ENCODE measurements at places on chromosomes 3 and 15. TPM values are rescaled to one million over a fixed set of nuclear protein-coding genes. Genes with fewer than 3 reads are reported as not detected.

DNA sequence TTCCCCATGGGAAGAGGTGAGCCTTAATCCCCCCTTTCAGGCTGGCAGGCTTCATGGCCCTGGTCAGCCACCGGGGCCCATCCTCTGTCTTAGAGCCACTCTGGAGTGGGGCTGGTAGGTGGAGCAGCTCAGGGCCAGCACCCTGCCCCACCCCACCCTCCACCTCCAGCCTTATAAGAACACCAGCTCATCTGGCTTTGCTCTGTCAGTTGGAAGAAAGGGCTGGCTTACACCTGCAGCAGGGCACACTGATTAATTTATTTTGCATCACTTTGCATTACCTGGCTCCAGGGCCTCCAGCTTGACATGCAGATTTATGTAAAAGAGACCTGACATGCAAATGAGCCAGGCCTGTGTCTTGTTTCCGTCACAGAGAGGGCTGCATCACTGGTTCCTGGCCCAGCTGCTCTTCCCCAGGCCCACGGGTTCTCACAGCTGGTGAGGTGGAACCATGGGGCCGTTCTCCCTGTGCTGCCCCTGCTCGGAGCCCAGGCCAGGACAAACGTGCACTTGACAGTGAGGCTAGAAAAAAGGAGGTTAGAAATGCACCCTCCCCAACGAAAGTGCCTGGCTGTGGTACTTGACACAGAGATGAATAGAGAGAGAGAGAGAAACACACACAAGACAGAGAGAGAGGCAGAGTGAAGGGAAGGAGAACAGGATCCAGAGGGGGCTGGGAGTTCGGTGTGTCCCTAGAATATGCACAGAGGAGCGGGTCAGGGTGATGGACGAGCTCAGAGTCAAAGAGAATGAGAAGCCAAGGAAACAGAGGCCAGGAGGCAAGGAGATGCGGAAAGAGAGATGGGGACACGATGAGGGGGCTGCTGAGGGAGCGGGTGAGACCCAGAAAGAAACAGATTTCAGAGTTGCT, 44.5 kb upstream of the MAGEF1 start:
- peaks cover 3% of the 10 kb centered on the region for H3K36me3 ChIP-seq
- peak overlapping the region; percentile 1 for H3K4me3 ChIP-seq
- peak; percentile 87 for DNase-seq

GRCh38 chr3:124784686-124785382, 54.6 kb downstream of the UMPS start:
- no peak overlapping the region for H3K4me3 ChIP-seq
- H3K36me3 ChIP-seq = peaks cover 4% of the 10 kb centered on the region
- no peak for DNase-seq
- no peak overlapping the region for H3K27ac ChIP-seq

DNA sequence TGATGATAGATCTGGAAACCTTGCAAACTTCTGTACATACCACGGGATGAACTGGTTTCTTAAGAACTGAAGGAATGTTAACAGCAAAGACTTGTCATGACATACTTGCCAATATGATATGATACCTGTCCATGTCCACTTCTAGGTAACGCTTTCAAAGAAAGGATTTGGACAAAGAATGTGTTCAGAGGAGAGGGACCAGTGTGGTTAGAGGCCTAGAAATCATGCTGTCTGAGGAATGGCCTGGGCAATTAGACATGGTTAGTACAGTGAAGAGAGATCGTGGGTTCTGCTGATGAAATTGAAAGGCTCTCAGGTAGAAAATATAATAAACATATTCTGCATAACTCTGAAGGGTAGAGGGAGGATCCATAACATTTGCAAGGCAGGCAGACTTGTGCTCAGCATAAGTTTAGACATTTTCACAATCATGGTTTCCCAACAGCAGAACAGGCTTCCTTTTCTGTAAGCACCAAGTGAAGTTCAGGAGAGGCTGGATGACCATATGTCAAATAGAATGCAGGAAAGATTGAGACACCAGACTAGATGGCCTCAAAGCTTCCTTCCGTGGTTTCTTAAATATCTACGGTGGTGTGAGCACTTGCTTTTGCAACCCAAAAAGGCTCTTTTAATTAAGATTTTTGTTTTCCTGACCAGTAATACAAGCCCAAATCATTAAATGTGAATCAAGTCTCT, 39.9 kb downstream of the TGFBR2 start:
- H3K36me3 ChIP-seq = peaks cover 43% of the 10 kb centered on the region
- H3K4me1 ChIP-seq = peaks cover 7% of the 10 kb centered on the region
- no peak for DNase-seq
- no peak overlapping the region for H3K4me3 ChIP-seq
- H3K27ac ChIP-seq = no peak overlapping the region

Gene CCDC80
- 4.6 TPM for total RNA-seq

DNA sequence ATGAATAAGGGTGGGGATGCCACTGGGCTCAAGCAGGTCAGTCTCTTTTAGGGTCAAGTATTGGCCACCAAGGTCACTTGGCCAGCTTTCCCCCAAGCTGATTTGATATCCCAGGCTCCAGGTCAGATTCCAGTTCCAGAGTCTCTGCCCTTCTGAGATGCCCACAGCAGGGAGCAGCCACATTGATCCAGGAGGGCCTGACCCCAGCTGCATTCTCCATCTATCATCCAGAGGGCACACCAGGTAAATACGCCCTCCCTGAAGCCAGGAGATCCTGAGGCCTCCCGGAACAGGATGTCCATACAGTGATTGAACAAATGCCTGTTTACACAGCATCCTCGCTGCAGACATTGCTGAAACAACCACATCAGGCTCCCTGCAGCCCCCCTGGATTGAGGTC, 264.6 kb upstream of the TLE3 start:
- H3K27ac ChIP-seq = no peak overlapping the region
- H3K4me3 ChIP-seq = no peak overlapping the region
- no peaks in the 10 kb centered on the region for H3K4me1 ChIP-seq

DNA sequence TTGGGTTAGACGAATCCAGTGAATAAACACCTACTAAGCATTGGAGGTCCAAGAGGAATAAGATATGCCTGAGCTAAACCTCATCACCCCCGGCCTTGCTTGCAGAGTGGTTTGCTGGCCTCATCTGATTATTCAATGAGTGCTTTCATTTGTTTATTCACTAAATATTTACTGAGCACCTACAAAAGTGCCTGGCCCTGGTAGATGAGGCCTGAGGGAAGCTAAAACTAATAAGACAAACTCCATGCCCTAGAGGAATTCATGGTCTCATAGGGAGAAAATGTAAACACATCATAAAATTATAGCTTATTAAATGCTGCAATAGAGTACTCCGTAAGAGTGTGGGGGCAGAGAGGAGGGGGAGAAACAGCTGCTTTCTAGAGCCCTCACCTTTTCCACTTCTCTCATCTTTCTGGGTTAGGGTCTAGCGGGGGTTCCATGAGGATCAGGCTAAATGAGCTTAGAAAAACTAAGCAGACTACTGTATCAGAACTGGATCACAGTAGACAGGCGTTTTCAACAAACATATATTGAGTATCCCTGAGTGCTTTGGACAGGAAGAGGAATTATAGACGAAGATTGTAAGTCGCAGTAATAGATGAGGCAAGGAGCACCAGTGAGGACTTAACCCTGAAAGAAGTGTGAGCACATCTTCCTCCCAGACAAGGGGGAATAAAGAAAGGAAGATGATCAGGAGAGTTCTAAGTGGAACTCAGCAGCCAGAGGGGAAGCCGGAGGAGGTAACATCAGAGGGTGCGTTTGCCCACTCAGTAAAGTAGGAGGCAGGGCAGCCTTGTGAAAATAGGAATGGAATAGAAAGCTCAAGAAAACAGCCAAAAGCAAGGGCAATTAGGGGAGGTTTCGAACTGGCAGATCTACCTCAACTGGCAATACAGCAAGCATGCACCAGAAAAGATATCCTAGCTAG, 31.5 kb upstream of the LAMP3 start:
- DNase-seq = no peak
- H3K4me1 ChIP-seq = no peaks in the 10 kb centered on the region
- no peak overlapping the region for H3K27ac ChIP-seq
- H3K36me3 ChIP-seq = no peaks in the 10 kb centered on the region

GRCh38 chr3:128266453-128266852, 113.2 kb downstream of the EEFSEC start:
- H3K36me3 ChIP-seq = no peaks in the 10 kb centered on the region
- H3K27ac ChIP-seq = no peak overlapping the region
- peak; percentile 3 for DNase-seq

DNA sequence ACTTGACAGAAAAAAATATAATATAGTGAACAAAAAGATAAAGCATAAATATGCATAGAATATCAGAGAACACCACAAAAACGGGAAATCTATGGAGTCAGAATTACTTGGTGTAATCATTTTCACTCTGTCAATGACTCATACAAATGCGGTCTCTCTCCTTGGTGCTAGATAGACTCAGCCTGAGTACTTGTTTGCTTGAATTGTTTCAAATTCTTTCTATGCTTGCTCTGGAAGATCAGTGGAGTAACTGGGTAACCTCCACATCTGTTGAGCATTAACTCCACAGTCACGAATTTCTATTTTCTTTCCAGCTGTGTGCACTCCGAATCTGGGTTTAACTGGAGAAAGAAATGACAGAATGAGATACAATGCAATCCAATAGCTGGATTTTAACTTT, 760.4 kb downstream of the ZPLD1 start:
- H3K36me3 ChIP-seq = no peaks in the 10 kb centered on the region
- H3K4me1 ChIP-seq = no peaks in the 10 kb centered on the region
- no peaks in the 10 kb centered on the region for H3K27me3 ChIP-seq
- H3K4me3 ChIP-seq = no peak overlapping the region
- H3K27ac ChIP-seq = no peak overlapping the region

DNA sequence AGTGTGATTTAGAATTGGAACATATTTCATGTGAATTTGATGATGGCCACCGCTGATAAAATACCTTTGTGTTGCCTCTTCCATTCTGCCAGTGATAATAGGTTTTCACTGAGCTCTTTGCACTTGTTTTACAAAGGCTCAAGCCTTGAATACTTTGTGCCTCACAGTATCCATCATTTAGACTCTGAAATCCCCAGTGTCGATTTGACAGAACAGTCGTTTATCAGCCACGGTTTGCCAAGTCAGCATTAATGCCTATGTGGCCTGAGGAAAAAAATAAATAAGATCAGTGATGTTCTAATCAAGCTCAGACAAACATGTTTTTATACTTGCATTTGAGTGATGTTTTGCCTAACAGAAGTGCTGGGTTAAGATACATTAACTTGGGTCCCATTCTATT, 399.1 kb downstream of the RBMS3 start:
- DNase-seq = no peak
- H3K4me3 ChIP-seq = no peak overlapping the region
- H3K4me1 ChIP-seq = no peaks in the 10 kb centered on the region
- H3K36me3 ChIP-seq = no peaks in the 10 kb centered on the region
- H3K27ac ChIP-seq = no peak overlapping the region

DNA sequence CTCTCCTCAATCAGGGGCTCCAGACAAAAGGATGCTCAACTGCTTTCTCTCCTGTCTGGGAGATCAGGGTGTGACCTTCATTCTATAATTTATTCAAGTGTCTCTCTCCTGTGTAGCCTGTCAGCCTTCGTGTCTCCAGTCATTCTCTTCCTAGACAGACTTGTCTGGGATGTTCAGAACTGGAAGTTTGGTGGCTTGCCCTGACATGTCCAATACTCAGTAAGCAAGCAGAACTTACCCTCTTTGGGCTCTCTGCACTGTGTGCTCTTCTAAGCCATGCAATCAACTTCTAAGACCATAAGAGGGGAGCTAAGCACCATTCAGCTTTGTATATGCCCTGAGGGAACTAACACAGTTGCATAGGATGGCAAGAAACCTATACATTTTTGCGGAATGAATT, 14.1 kb downstream of the ACKR2 start:
- H3K4me1 ChIP-seq = no peaks in the 10 kb centered on the region
- H3K36me3 ChIP-seq = no peaks in the 10 kb centered on the region
- H3K4me3 ChIP-seq = no peak overlapping the region
- H3K27ac ChIP-seq = no peak overlapping the region

DNA sequence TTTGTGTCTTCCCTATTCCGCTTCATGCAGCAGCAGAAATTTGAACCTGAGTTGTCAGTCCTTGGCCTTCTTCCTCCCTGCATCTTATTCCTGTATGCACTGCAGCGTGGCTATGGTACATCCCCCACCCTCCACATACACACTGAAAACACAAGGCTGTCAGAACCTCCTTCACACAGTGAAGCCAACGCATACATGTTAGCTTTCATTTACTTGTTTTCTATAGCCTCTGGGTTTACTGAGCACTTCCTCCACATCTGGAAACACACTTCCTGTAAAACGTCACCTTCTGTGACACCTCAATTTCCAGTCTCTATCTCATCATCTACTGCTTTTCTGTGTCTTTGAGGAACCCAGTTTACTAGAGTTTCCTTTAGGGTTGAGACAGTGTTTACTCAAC, 47.0 kb downstream of the SUSD5 start:
- H3K4me3 ChIP-seq = no peak overlapping the region
- H3K27me3 ChIP-seq = no peaks in the 10 kb centered on the region
- no peak overlapping the region for H3K27ac ChIP-seq
- no peak for DNase-seq
- no peaks in the 10 kb centered on the region for H3K36me3 ChIP-seq

Gene MOBP
- total RNA-seq = 0.13 TPM

Gene FAM131A
- total RNA-seq = 14.4 TPM

GRCh38 chr3:125608419-125608818, 13.1 kb upstream of the OSBPL11 start:
- H3K27me3 ChIP-seq = no peaks in the 10 kb centered on the region
- H3K36me3 ChIP-seq = peaks cover 4% of the 10 kb centered on the region
- DNase-seq = no peak
- H3K27ac ChIP-seq = no peak overlapping the region

GRCh38 chr15:101615986-101616848, 36.0 kb downstream of the TM2D3 start:
- H3K36me3 ChIP-seq = no peaks in the 10 kb centered on the region
- DNase-seq = peak; percentile 85
- H3K27ac ChIP-seq = no peak overlapping the region
- peaks cover 5% of the 10 kb centered on the region for H3K4me1 ChIP-seq

GRCh38 chr3:122864498-122864897, 69.6 kb downstream of the SLC49A4 start:
- no peaks in the 10 kb centered on the region for H3K4me1 ChIP-seq
- no peak for DNase-seq
- no peaks in the 10 kb centered on the region for H3K36me3 ChIP-seq
- no peaks in the 10 kb centered on the region for H3K27me3 ChIP-seq
- H3K4me3 ChIP-seq = no peak overlapping the region
- H3K27ac ChIP-seq = no peak overlapping the region

GRCh38 chr3:117036259-117036799, 326.8 kb downstream of the TUSC7 start:
- no peaks in the 10 kb centered on the region for H3K36me3 ChIP-seq
- no peak for DNase-seq
- no peak overlapping the region for H3K27ac ChIP-seq
- no peaks in the 10 kb centered on the region for H3K27me3 ChIP-seq
- no peak overlapping the region for H3K4me3 ChIP-seq

Measured in H9 (cell line).